Amniotic epithelial cell (primary cell): ENCODE measurements at places on chromosomes 12 and 14.

DNA sequence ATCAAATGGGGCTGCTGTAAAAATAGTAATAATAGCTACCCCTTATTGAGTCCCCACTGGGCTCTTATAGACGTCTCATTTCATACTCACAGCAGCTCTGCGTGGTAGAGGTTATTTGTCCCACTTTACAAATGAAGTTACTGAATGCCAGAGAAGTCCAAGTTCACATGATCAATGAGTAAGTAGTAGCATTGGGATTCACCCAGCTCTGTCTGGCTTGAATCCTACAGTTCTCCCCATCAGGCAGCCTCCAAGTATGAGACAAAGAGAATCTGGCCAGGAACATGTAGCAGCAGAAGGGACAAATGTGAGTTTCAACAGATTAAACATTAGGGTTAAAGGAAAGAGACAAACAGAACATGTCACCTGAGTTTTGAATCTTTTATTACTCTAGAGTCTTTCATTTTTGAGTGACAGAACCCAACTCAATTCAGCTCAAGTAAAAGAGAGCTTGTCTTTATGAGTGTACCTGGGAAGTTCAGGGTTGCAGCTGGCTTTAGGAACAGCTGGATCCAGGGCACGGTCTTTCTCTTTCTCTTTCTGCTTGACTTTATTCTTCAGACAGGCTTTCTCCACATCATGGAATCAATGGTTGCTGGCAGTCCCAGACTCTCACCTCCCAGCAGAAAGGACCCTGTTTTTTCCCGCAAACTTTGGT is 64.1 kb upstream of the JDP2 start:
- DNase-seq: no peak

- no peak for DNase-seq
Observed at GRCh38 chr12:44848703-44849085, 27.4 kb downstream of the NELL2 start.

- no peak for DNase-seq
Observed at GRCh38 chr12:115507951-115508722, 769.4 kb downstream of the MED13L start.

GRCh38 chr14:24080142-24080530 is 8.8 kb downstream of the CPNE6 start:
- no peak for DNase-seq

DNA sequence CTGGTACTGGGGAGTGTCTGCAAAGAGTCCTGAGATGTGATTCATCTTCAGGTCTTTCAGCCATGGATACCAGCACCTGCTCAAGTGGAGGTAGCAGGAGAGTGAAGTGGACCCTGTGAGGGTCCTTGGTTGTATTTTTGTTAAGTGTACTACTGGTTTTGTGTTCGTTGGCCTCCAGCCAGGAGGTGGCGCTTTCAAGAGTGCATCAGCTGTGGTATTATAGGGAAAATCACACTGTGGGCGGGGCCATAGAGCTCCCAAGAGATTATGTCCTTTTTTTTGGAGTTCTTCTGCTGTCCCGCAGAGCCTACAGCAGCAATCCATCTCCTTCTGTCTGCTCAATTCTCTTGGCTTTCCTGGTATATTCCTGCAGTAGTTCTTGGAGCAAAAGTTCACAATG is 66.8 kb downstream of the SPATA7 start:
- no peak for DNase-seq

GRCh38 chr14:99677231-99678140 is 6.6 kb upstream of the CYP46A1 start:
- peak; percentile 56 for DNase-seq

DNA sequence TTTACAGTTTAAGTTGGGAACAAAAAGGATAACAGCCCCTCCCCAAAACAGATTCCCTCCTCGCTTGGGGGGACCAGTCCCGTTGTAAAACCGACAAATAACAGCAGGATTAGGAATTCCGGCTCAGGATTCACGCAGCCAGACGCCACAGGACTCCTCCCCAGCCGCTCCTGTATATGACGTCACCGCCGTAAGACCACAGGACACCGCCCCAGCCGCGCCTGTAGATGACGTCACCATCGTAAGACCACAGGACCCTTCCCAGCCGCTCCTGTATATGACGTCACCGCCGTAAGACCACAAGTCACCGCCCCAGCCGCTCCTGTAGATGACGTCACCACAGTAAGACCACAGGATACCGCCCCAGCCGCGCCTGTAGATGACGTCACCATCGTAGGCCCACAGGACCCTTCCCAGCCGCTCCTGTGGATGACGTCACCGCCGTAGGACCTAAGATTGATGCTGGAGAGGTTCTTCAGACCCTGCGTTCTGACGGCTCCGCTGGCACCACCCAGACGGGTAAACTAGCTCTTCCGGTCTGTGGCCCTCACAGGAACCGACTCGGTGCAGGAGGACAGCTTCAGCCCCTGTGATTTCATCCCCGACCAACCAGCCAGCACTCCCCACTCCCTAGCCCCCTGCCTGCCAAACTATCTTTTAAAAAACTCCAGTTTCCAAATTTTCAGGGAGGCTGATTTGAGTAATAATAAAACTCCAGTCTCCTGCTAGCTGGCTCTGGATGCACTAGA is 43.9 kb upstream of the FBRSL1 start:
- DNase-seq: peak; percentile 83

DNA sequence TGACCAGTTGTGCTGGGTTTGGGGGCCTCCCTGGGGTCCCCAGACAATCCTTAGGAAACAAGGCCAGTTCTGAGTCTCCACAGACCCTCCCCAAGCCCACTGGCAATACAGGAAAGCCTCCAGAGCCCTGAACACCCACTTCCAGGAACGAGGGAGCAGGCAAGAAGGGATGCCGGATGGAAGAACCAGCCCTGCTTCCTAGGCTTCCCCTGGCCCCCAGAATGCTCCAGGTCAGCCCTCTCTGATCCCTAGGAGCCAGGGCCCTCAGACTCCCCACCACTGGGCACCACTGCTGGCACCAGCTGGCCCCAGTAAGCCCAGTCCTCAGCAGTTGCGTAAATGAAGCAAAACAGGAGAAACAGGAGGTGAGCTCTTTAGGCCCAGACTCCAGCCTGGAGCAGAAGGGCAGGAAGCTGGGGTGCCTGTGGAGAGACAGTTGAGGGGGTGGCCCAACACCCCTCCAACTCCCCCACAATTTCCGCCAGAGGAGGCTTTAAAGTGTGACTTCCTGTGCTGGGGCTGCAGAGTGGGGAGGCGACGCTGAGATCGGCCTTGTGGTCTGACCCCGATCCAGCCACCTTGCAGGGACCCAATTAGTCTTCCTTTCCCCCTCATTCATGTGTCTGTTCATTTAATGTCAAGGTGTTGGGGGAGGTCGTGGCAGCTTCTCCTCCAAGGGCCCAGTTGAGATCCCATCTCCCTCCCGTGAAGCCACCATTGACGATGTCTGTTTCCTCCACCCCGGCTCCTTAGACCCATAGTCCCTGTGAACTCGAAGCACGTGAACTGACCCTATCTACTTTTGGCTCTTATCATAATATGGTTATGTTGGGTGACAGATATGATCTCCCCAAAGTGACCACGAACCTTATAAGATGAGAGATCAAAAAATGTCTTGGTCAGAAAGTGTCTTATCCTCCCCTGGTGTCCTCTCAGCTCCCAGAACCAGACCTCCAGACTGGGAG is 4.7 kb downstream of the TNFRSF1A start:
- DNase-seq: no peak

DNA sequence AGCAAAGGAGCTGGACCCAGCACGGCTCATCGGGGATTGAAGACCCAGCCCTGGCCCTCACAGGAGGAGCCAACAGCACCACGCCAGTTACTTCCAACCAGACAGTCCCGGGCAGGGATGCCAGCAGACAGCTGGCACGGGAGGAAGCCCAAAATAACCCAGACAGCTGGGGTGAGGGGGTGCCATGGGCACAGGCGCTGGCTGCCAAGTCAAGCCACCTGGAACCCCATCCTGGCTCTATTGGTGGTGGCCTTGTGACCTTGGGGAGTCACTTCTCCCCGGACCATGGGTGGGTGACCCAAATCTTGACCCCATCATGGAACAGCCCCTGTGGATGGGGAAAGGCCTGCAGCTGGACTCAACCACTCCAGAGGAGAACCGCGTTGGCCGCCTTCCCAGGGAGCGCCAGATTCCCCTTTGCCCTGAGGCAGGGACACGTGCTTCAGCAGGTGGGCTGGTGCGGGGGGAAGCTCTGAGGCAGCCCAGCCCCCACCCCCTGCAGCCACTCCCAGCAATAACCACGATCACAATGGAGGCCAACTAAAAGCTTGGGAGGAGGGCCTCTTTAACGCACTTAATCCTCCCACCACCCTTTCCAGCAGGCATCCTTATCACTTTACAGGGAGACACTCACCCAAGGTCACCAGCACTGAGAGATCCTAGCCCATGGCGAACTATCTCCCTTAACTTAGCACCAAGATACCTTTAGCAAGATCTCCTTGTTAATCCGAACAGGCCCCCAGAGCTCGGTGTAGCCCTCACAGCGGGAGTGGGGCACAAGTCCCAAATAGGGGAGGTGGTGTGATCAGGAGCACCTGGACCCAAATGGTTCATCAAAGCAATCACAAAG is 4.7 kb upstream of the RHOF start:
- peak; percentile 43 for DNase-seq

GRCh38 chr12:32536000-32536345 is 136.6 kb downstream of the FGD4 start:
- no peak for DNase-seq

GRCh38 chr14:86639146-86639545 is 1109.2 kb downstream of the FLRT2 start:
- no peak for DNase-seq

GRCh38 chr12:69688021-69688420 is 11.1 kb downstream of the BEST3 start:
- DNase-seq: peak; percentile 66

DNA sequence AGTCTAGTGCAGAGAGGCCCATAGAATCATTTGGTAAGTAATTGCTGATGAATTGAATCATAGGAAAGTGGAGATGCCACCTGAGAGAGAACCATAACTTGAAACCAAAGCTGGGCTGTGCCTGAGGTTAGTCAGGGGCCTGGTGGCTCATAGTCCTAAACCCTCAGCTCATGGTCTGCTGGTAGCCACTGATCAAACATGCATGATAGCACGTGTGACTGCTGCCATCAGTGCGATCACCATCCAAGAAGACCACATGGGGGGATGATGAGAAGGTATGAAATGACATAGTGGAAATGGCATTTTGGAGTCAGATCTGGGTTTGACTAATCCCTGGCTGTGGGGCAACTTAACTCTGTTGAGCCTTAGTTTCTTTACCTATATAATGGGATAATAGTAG is 190.5 kb downstream of the CACNA1C start:
- DNase-seq: no peak

GRCh38 chr12:56803750-56804149 is 40.6 kb downstream of the HSD17B6 start:
- no peak for DNase-seq
